NCI-H774 (cell line): ENCODE measurements at places on chromosomes 13 and 19.
A peak's percentile ranks its signal among the peaks of the same experiment; 100 is the strongest.

DNA sequence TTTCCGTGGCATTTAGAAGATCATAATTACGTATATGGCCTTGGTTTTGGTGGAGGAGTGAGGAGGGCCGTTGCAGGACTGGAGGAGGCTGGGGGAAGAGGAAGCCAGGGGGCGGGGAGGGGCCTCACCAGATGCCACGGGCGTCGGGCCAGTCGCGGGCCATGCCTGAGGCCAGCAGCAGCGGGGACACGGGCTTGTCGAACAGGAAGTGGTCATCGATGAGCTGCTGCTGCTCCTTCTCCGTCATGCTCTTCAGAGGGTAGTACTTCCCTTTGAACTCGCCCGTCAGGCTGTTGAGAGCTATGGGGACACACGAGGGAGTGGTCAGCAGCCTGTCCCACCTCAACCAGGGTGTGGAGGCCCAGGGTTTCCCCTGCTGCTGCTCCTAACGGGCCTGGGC lies 11.1 kb downstream of the CKM start:
- no peak for DNase-seq

GRCh38 chr19:19443902-19444680 lies 38.6 kb downstream of the GATAD2A start:
- no peak for DNase-seq

DNA sequence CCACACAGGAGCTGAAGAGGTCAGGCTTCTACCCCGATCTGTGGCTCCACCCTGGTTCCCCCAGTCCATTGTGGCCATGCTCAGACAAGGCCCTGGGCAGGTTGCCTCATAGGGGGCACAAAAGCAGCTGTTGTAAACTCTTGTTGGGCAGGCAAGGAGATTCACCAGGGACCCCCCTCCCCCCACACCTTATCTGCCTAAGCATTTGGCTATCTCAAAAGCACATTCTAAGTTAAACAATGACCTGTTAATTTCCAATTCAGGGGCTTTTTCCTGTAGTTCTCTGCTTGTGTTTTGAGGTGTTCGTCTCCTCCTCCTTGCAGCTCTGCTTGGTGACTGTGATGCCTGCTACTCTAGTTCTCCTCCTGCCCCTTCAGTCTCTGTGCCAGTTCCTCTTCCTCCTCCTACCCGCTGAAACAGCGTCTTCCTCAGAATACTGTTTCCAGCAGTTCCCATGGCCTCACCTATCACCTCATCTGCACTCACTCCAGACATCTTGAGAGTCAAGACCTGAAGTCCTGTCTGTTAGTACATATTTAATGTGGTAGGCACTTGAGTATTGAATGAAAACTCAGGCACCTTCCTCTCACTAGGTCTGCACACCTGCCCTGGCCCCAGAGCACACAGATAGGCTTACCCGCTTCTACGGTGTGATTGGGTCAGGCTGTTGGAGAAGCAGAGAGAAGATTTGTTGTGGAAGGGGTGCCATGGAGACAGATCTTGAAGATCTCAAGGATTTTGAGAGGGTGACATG lies 31.7 kb downstream of the SPATA13 start:
- no peak for DNase-seq

DNA sequence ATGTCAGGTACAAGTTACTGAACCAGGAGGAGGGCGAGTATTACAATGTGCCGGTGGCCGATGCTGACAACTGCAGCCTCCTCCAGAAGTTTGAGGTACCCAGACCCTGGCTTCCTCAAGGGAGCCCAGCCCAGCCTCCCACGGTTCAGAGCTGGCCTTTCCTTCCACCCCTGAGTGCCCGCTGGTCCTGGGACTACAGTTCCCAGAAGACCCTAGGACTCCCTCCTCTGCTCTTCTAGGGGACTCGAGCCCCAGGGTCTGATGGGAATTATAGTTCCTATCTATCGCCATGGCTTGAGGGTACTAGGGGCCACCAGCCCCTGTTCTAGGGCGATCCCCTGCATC lies 11.0 kb downstream of the PRKCG start:
- no peak for DNase-seq

- no peak for DNase-seq
Measured at GRCh38 chr13:46146898-46147297, 35.1 kb downstream of the LCP1 start.

- no peak for DNase-seq
Measured at GRCh38 chr19:18089726-18090125, 3.0 kb upstream of the IL12RB1 start.

GRCh38 chr13:99854366-99854765 lies 117.2 kb downstream of the ZIC5 start:
- no peak for DNase-seq

DNA sequence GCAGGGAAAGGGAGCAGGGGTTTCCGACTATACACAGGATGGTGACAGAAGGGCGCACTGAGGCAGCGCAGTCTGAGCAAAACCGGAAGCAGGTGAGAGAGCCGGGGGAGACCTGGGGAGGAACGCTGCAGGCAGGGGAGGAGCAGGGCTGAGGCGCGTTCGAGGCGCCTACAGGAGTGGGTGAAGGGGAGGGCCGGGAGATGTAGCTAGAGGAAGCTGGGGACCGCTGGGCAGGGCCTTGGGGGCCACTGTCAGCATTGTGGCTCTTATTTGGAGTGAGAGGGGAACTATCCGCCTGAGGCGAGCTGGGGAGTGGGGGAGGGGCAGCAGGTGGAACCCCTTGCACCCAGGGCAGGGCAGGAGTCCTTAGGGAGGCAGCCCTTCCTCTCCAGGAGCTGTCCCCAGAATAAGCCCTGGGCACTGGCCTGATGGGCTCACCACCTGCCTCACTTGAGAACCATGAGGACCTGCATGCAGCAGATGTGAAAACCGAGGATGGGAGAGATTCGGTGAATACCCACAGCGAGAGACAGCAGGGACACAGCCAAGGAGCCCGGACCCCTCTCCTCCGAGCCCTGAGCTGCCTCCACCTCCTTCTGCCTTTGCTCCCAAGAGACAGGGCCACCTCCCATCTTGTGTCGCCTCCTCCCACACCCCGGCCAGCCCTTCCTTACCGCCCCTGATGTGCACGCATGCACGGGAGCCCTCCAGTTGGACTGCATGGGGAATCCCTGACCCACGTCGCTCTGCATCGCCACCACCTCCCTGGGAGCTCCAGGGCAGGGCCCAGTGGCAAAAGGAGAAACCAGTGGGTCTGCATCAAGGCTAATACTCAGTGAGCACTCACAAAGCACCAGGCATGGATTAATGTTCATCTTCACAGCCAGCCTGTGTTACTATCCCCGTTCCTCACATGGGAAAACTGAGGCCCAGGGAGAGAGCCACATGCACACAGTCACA lies 10.3 kb downstream of the AKT2 start:
- no peak for DNase-seq

DNA sequence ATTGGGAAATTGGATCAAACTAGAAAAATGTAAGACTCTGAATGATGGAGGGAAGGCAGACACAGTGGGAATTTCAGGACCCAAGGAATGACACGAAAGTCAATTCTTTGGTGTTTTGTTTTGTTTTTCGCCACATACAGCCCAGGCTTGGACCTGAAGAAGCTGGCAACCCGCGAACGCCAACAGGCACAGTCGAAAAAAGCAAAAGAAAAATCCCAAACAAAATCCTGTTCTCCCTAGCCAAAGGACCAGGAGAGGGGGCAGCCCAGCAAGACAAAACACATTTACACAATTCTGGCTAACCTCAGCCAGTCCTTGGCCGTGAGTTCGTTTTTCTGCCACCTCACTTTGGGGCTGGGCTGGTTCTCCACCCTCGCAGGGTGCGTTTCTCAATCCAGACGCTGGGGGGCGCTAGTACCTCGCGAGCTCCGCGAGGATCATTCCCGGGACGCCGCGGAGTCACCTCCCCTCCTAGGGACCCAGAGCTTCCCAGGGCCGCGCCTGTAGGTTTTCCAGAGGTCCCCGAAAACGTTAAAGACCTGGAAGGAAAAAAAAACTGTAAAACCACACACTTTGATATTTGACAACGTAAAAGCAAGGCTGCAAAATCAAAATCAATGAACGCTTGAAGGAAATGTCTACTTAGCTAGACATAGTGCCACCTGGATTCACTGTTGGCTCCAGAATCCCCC lies 34.9 kb upstream of the TPM4 start:
- peak; percentile 69 for DNase-seq

GRCh38 chr13:31124204-31124603 lies 37.5 kb downstream of the HSPH1 start:
- no peak for DNase-seq

GRCh38 chr19:33691736-33692135 lies 70.0 kb downstream of the CHST8 start:
- DNase-seq: no peak
